Caudate nucleus (tissue), 63 donors: ENCODE measurements at places on chromosomes 2 and 18.

GRCh38 chr2:23502096-23502495 is 117.1 kb downstream of the KLHL29 start:
- DNase-seq = no peak

DNA sequence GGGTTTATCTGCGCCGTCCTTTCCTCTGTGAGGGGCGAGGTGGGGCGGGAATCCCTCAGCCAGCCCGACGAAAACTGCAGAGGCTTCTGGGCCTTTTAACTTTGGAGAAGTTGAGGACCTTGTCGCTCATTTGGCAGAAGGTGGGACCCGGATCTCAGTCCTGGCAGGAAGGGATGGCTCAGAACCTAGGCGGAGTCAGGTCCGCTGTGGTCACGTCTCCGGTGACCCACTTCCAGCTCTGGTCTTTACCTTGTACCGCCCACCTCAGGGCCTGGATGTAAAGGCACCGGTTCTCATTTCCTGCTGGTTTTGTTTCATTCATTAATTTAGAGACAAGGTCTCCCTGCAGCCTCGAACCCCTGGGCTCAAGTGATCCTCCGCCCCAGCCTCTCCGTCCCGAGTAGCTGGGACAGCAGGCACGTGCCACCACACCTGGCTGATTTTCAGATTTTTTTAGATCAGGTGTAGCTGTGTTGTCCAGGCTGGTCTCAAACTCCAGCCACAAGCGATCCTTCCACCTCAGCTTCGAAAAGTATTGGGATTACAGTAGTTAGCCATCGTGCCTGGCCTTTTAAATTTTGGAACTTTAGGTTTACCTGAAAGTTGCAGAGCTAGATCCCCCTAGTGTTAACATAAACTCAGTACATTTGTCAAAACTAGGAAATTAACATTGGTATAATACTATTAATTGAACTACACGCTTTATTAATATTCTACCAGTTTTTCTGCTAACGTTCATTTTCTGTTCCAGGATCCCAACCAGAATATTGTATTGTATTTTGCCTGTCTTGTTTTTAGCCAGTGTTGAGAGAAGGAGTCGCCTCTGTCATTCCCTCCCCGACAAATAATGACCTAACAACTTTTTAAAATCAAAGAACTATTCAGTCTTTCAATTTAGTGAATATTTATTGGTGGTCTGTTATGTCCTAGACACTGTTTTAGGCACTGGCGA is 852 bp downstream of the POLI start:
- DNase-seq = no peak

GRCh38 chr2:25257931-25258846 is 83.5 kb downstream of the DNMT3A start:
- no peak for DNase-seq

- no peak for DNase-seq
These were observed 31.8 kb downstream of the SP100 start for GRCh38 chr2:230447455-230448451.

DNA sequence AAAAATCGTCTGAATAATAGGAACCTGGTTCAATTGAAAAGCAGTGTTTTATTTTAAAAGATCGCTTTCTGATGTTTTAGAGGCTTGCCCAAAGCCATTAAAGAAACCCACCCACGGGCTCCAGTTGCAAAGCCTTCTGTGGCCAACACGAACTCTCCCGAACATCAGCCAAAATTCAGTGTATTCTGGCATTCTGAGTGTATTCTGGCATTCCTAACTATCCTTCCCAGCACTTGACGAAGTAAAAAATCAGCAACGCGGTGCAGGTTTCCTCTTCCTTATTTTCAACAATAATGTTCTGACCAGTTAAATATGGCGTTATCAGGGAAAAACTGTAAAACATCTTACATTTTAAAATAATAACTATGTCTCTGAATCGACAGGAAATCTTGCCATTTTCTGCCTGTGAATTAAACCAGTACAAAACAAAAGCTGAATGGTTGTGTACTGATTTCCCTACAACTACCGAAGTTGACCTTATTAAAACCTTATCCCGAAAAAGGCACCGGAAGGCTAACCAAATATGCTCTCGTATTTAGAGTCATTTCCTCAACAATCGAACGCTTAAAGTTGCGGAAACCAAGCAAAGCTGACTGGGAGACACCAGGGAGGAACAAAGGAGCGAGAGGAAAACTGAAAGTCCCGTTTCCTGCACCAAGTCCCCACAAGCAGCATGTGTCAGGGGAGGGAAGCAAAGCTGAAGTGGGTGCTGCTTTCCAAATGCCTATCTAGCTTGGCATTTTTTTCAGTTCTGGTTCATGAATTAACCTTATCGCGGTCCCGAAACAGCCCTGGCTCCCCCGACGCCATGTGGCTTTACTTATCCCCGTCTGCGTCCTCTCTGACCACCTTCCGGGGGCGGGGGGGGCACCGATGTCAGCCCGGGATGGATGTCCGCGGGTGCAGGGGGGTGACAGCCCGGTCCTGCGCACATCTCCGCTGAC is 44.3 kb downstream of the ZNF516 start:
- DNase-seq = no peak

- no peak for DNase-seq
These were observed 8.2 kb upstream of the POTEE start for GRCh38 chr2:131201098-131201497.

GRCh38 chr2:100544911-100545596 is 17.7 kb upstream of the PDCL3 start:
- no peak for DNase-seq

- no peak for DNase-seq
These were observed 1.7 kb downstream of the METTL4 start for GRCh38 chr18:2569338-2570207.

DNA sequence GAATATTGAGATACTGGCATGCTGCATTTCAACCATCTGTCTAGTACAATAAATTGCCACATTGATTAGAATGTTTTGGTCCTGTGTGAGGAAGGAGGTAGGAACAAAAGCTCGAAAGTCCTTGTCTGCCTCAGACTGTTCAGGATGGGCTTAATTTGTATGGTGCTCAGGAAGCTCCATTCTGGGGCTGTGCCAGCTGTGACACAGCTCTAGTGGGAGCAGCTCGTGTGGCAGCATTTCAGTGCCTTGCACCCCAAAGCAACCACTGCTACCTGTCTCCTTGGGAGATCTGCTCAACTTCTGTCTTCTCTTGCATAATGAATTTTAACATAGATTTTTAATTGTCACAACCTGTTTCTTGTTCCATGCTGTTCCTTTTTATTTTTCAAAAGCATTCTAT is 144.4 kb upstream of the THUMPD2 start:
- no peak for DNase-seq

DNA sequence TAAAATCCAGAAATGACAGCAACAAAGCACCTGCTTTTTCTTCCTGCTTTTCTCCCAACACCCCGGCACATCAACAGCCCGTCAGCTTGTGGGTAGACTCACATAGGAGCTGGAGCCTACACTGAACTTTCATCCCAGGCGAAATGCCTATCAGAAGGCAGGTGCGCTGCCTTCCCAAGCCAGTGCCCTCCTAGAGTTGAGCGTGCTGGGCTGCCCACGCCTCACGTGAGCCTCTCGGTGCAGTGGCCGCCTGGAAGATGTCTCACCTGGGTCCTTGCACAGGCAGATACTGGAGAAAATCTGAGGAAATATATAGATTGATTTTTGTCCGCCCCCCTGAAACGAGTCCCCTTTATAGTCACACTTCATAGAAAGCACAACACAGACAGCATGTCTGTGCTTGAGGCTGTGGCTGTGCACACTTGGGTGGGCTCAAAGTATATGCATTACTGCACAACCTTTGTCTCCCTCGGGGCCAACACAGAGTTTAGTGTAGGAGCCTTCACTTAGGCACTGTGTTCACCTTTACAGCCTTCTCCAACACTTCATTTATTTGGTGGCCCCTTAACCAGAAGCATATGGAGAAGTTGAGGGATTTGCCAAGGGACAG is 112.5 kb downstream of the SMAD7 start:
- DNase-seq = no peak

DNA sequence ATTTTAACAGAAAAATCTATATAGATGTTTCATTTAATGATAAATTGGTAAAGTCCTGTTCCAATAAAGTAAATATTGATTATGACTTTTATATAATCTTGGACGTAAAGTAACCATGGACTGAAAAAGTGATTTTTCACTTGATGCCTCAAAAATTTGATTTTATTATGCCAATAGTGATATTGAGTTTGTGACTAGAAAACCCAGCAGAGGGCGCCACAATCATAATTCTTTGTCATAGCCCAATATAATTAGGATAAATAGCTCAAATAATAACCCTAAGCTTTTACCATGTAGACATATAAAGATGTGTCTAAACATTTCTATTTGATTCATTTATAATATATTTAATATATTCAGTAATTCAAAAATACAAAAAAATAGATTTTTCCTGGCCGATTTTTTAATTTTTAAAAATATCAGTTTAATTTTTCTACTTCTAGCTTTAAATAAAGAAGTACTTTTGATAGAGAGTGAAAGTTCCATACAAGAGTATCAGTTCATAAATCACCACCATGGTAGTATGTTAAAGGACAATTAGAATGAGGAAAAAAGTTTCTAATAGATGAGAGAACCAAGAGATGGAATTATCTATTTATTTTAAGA is 30.7 kb downstream of the CAMKMT start:
- no peak for DNase-seq

- DNase-seq = no peak
These were observed 74.4 kb upstream of the TRIB2 start for GRCh38 chr2:12642332-12642731.

GRCh38 chr2:222523783-222524544 is 99.6 kb downstream of the SGPP2 start:
- DNase-seq = no peak

DNA sequence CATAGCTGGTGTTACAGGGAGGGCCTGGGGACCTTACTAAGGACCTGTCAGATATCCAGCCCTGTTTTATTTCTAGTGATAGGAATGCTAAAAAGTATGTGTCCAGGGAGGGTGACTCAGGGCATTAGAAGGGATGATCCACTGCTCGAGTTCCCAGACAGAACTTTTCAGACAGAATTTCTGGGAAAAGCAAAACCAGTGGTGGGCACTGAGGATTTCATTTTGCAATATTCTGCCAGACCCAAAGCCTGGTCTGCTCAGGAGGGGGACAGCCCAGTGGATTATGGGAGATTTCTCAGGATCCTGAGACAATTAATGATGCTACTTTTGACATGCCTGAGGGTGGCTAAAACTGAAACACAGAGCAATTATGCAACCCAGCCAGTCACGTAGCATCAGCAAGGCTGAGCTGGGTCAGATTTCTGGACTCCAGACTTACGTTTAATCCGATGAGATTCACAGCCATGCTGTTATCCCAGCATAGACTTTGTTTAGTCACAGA is 4.7 kb upstream of the KCNE4 start:
- no peak for DNase-seq

GRCh38 chr2:224264259-224264658 is 137.6 kb downstream of the FAM124B start:
- no peak for DNase-seq

DNA sequence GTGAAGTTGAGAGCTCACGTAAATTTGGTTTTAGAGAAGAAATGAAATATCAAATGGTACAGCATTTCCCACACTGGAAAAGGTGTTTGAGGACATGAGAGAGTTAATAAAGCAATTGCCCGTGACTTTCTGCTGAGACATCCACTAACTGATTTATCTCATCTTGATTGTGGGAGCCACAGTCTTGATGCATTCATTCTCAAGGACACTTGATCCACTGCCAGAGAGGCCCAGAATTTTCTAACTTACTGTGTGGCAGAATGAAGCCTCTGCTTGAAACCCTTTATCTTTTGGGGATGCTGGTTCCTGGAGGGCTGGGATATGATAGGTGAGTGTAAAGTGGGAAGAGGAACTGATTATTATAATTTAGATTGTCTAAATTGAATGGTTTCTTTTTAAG is at the start of gene CPO:
CPO (plus strand) TSS at position 179 of the 400 bp plus-strand sequence; CDS start at position 261, 82 bp downstream.
- no peak for DNase-seq

DNA sequence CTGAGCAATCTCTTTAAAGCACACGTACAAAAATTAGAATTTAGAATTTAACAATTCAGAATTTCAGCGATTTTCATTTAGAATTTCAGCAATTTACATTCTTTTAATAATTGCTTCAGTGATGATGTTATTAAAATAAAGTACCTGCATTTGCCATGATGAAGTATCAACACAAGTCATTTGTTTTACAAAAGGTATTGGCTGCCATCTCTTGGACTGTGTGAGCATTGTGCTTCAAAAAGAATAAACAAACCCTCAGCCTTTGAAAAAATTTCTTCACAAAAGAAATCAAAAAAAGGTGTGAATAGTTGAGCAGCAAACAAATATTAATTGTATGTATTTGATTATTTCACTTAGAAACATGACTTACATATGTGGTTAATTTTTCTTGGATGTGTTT is 27.1 kb upstream of the ZC3H15 start:
- DNase-seq = no peak

DNA sequence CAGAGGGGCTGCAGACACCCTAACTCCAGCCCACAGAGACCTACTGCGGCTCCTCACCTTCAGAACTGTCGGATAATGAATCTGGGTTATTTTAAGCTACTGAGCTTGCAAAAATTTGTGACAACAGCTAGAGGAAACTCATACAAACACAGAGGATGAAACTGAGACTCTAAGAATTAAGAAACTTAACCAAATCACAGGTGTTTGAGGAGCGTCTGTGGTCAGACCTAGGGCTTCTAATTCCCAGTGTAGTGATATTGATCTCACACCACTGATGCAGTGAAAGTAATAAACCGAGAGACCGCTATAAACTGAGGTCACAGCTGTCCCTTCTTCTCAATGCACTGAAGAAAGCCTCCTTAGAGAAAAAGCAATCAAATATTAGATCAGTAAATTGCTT is 110.1 kb downstream of the RGPD3 start:
- DNase-seq = no peak

GRCh38 chr2:139917690-139918384 is 1137.6 kb upstream of the NXPH2 start:
- no peak for DNase-seq

- no peak for DNase-seq
These were observed 198.7 kb upstream of the DTNA start for GRCh38 chr18:34511435-34511834.

GRCh38 chr2:33644215-33644614 is 45.1 kb upstream of the FAM98A start:
- DNase-seq = no peak

- no peak for DNase-seq
These were observed 176.8 kb upstream of the TRIB2 start for GRCh38 chr2:12539776-12540562.

DNA sequence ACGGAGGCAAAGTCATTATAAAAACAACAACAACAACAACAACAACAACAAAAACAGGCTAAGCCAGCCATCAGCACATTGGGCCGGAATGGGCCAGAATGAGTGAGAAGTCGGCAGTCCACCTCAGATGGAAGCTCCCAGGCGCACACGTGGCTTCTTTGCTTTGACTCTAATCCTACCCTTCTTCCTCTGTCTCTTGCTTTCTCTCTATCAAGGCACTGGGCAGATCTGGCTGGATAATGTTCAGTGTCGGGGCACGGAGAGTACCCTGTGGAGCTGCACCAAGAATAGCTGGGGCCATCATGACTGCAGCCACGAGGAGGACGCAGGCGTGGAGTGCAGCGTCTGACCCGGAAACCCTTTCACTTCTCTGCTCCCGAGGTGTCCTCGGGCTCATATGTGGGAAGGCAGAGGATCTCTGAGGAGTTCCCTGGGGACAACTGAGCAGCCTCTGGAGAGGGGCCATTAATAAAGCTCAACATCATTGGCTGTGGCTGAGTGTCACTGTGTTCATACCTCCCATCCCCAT is 52.2 kb downstream of the MARCO start:
- DNase-seq = no peak

GRCh38 chr2:230967113-230967512 is 28.8 kb upstream of the SPATA3 start:
- no peak for DNase-seq

- no peak for DNase-seq
These were observed 1.6 kb downstream of the BAZ2B start for GRCh38 chr2:159614534-159615366.
